Fibroblast of skin of scalp (primary cell): ENCODE measurements at places on chromosomes 7 and 10.

DNA sequence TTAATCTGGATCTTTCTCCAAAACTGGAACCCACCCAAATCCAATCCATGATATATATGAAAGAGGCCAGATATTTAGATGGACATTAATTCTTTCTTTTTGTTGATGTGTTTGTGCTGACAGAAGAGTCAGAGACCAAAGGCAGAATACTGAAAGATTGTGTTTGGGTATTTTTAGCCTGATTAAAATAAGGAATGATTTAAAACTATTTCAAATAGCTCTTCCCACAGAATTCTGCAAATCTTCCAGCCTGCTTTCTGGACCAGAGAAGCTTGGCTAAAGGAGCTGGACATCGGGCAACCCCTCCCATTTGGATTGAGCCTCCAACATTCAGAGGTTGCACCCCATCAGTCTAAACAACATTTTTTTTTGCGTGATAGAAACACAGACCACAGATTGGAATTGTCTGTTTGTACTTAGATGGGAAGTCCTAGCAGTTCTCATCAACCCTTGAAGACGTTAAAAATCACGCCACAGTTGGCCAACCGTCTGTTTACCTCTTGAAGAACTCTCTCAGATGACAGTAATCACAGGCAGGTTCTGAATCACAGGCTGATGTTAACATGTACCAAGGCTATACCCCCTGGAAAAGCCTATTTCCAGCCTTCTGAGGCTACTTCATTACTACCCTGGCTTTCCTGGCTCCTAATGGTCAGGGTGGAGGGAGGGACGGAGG is 155.2 kb upstream of the NRP1 start:
- no peak for DNase-seq

DNA sequence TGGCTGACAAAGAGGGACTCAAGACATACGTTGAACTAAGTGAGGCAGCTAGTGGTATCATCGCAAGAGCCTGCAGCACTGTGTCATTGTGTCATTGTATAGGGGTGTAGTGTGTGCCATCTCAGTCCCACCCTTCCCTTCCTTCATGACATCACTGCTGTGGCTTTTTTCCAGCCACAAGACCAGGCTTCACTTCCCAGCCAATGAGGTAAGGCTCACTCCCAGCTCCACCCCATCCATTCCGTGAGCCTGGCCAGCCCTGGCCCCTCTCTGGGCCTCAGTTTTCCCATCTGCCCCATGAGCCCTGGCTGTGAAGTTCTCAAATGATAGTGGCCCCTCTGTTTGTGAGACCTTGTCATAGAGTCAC is 134.3 kb upstream of the ZMIZ1 start:
- DNase-seq, result peak; percentile 86

DNA sequence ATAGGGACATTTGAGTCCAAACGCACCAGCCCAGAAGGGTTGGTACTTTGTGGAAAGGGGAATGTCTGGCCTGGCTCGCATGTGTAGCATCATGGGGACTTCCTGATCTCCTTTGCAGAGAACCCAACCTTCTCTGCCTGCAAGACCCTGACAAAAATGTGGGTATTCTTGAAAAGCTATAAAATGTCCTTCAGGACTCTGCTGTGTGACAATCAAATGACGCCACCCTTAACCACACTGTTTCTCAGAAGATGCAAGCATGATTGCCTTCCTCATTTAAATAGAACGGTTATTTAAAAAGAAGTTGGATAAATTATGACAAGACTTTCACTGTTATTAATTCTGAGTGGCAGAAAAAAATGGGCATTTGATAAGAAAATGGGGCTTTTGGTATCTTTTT is 15.1 kb upstream of the GPR15LG start:
- no peak for DNase-seq

- DNase-seq, result no peak
These were observed 929 bp upstream of the HGF start for GRCh38 chr7:81770728-81771223.

- DNase-seq, result no peak
These were observed 807.7 kb upstream of the ZWINT start for GRCh38 chr10:57168611-57169240.

GRCh38 chr7:359226-359765 is 69.3 kb downstream of the FOXL3 start:
- no peak for DNase-seq

DNA sequence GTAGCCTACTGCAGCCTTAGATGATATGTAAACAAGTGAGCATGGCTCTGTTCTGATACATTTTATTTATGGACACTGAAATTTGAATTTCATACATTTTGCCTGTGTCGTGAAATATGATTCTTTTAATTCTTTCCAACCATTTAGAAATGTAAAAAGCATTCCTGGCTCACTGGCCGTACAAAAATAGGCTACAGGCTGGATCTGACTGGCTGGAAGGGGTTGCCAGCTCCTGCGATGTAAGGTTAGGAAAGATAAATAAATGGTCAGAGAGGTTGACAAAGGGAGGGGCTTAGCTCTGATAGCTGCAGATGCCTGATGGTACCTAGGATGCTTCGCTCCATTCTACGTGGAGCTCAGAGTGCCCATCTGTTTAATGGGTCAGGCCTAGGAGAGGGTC is 3.4 kb downstream of the ADCYAP1R1 start:
- no peak for DNase-seq
